ENCODE measurements at places on chromosomes 1 and 21.

DNA sequence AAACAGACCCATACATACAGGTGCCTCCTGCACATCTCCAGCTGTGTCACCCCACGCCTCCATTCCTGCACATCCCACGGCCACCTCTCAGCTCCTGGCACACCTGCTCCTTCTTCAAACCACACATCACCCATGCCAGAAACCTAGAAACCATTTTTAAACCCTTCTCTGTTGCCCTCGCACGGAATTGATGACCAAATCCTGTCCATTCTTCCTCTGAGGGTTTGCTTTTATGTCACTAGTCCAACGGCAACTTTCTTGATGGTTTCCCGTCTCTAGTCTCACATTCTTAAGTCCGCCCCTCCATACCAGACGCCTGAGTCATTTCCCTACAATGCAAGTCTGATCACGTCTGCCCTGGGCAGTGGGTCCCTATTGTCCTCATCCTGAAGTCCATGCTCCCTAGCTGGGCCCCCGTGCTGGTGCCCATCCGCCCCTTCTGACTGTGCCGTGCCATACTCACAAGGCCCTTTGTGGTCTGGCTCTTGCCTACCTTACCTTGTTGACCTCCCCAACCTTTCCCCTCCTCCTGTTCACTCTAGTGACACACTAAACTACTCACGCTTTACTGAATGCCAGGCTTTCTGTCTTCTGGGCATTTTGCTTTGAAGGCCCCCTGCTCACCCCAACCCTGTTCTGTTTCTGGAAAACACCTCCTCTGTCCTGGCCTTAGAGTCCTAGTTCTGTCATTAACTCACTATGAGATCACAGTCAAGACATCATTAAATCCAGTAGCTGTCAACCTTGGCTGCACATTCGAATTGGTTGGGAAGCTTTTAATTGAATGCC lies 17.6 kb downstream of the SLC2A1 start:
- no peak for DNase-seq

GRCh38 chr1:101769520-101769919 lies 227.2 kb downstream of the OLFM3 start:
- no peak for DNase-seq

DNA sequence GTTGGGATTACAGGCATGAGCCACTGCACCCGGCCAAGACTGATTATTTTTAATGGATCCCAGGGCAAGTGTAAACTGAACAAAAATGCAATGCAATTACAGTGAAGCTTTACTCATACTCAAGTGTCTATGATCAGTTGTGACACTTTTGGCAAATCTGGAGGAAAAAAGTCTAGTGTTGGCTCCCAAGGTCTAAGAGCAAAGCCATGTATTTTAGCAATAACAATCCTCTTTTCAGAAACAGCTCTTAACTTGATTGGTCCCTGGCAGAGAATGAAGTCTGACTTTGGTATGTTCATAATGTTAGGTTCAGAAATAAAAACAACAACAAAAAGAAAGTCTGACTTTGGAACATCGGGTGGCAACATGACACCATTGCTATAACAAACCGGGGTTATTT lies 40.2 kb upstream of the C1orf53 start:
- DNase-seq, result no peak

DNA sequence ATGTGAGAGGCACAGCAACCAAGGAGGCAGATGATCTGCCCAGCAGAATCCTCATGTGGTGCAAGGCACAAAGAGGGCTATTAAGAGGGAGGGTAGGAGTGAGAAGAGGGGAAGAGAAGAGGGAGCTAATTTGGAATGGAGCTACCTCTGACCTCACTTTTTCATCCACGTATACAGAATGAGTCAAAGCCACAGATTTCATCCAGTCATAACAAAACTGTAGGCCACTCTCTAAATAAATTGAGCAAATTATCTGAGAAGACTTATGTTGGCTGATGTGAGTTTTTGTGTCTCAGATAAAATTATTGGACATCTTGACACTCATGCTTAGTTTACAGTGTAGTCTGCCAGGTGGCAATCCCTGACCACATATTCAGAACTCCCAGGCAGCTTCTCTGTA lies 325.6 kb downstream of the TTLL7 start:
- no peak for DNase-seq

- no peak for DNase-seq
These were observed 1.8 kb upstream of the CDA start for GRCh38 chr1:20586953-20587660.

DNA sequence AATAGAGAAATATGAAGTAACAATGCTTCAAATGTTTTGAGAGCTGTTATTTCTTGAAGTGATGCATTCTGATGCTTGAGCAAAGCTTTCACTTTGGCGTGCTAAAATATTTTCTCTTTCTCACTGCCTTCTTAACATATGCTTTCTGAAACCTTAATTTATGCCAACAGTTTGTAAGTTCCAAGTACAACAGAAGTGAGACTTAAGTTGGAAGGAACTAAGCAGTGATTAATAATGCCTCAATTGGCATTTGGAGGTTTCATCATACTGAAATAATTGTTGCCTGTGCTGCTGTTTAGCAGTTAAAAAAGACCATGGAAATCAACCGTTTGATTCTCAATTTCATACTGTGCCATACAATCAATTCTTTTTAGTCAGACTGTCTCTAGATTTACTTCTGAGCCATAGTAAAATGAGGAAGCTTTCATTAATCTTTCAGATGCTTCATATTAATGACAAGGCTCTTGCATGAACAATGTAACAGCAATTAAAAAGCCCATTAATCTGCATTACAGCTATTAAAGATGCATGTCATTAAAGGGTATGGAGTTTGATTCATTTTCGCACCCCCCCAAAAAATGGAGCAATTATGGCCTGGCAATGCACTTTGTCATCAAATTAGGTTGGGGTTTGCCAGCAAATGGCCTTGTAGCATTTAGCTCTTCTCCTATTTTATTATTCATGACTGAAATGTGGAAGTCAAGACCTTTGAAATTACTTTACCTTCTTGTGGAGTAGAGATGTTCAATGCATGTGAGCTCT lies 375.3 kb downstream of the USH2A start:
- DNase-seq, result no peak

GRCh38 chr1:8754993-8755392 lies 62.4 kb downstream of the RERE start:
- no peak for DNase-seq

- DNase-seq, result no peak
These were observed 161.3 kb upstream of the KCNJ6 start for GRCh38 chr21:38077569-38077968.

DNA sequence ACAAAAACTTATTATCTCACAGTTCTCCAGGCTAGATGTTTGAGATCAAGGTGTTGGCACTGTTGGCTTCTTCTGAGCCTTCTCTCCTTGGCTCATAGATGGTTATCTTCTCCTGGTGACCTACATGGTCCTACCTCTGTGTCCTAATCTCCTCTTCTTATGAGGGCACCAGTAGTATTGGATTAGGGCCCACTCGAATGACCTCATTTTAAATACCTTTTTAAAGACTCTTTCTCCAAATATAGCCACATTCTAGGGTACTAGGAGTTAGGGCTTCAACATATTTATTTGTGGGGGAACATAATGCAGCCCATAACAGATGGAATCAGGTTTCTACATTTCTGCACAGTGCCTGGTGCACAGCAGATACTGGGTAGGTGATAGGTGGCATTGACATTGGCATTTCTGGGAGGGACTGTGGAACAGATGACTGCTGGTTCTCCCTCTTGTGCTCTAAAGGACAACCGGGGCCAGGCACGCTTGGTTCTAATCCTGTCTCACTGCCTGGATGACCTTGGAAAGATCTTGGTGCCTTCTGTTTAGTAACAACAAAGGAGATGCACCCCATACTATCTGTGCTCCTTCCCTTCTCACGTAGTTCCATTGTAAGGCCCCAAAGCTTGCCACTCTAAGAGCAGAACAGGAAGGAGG lies 140.3 kb downstream of the PLPP3 start:
- no peak for DNase-seq

DNA sequence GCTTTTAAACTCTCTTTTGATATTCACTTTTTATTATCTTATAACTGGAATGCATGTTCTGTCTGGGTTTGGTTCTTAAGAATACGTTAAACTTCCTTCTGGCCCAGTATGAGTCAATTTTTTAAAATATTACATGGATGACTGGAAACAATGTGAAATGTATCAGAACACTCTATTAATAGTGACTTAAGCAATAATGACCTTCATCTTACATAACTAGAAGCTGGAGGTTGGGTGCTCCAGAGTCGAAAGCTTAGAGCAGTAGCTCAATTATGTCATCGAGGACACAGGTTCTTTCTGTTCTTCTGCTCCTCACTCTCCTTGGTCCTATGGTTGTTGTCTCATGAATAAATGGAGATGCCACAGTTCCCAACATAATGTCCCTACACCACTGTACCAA lies 91.6 kb upstream of the FOXD3 start:
- DNase-seq, result no peak

GRCh38 chr21:45064091-45064490 lies 10.3 kb upstream of the ADARB1 start:
- DNase-seq, result no peak

GRCh38 chr1:17675744-17676143 lies 79.4 kb upstream of the ACTL8 start:
- DNase-seq, result no peak

GRCh38 chr1:153363641-153364040 lies 6.0 kb downstream of the S100A9 start:
- no peak for DNase-seq

- no peak for DNase-seq
These were observed 940 bp upstream of the PLA2G2C start for GRCh38 chr1:20187103-20187812.

DNA sequence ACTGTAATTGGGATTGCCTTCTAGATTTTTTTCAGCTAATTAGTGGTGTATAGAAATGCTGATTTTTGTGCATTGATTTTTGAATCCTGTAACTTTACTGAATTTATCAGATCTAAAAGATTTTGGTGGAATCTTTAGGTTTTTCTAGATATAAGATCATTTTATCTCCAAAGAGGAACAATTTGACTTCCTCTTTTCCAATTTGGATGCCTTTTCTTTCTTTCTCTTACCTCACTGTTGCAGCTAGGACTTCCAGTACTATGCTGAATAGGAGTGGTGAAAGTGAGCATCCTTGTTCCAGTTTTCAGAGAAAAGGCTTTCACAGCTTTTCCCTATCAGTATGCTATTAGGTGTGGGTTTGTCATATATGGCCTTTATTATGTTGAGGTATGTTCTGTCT lies 53.6 kb downstream of the TESK2 start:
- DNase-seq, result no peak

- no peak for DNase-seq
These were observed 82.0 kb downstream of the UCHL5 start for GRCh38 chr1:192977089-192977706.

DNA sequence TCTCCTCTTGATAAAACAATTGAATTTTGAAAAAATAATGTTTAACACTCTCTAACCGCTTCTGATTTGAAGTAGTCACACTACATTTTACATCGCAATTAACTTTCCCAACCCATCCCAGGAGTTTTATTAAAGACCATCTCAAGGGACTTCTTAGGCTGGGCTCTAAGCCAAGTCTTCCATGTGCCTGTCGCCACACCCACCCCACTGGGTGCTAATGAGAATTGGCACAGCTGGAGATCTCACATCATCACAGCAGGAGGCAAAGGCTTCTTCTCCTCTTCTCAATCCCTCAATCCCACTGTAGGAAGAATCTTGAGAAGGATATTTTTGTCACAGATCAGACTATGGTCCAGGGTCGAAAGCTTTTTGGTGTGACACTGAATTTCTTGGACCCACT lies 328.9 kb downstream of the NUF2 start:
- no peak for DNase-seq

DNA sequence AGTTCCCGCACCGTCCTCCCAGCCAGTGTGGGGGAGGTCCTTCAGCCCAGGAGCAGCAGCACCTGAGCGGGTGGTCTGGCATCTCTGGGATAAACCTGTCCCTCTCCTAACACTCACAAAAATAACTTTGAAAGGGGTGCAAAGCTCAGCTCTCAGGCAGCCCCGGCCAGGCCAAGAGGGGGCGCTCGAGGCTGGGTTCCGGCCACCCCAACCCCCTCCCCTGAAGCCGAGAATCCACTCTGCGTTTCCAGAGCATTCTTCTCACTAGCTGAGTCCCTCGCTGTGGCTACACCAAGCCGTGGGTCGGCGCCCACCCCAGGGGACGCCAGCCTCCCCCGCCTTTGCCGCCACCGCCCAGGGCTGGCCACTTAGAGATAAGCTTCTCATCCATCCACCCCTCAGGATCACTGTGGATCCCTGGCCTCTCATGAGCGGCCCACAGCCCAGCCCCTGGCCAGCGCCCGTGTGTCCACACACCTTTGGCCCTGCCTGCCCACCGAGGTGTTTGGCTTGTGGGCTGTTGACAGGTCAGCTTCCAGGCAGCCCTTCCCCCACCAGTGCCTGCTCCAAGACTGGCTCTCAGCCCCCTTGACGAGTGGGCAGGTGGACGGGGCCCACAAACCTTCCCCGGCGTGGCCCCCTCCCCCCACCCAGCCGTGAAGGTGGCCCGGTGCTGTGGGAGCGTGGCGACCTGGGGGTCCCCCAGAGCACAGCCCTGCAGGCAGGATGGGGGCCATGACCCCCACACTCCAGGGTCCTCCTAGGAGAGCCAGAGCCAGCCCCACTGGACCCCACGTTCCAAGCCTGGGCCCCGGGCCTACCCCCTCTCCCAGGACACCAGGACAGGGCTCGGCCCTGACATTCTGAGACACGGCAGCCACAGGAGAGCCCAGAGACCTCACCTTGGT lies 1.9 kb downstream of the FTCD start:
- peak; percentile 44 for DNase-seq

GRCh38 chr21:45056296-45056904 lies 18.0 kb upstream of the ADARB1 start:
- no peak for DNase-seq

DNA sequence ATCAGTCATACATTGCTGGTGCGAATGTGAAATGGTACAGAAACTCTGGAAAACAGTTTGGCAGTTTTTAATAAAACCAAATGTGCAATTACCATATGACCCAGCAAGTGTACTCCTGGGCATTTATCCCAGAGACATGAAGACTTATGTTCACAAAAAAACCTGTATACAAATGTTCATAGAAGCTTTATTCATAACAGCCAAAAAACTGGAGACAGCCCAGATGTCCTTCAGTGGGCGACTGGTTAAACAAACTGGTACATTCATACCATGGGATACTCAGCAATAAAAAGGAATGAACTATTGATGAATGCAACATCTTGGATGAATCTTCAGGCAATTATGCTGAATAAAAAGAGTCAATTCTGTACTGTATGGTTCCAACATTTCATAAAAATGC lies 97.8 kb downstream of the DTL start:
- DNase-seq, result no peak

DNA sequence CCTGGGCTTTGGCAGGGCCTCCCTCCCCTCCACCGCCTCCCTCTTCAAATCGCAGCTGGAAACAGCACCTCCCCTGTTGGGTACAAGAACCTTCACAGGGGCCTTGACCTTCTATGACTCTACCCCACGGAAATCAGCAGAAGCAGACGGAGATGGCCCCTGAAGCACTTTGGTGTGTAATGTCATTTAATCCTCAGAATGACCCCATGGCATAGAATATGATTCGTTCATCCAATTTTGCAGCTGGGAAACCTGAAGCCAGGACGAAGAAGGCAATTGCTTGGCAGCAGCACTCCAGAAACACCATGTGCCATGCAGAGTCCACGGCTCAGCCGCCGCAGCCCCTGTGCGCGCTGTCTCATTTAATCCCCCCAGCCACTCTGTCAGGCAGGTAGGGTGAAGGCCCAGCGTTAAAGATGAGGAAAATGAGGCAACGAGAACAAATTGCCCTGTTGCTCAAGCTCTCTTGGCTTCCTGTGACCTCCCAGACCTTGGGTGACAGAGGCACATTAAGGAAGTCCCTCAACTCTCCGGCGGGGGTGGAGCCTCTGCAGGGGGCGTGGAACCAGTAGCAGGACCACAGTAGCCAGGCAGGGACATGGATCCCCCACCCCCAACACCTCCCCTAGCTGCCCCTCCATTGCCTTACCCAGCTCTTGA lies 25.8 kb upstream of the LAPTM5 start:
- DNase-seq, result no peak

- DNase-seq, result peak; percentile 40
These were observed 85.7 kb downstream of the BRINP2 start for GRCh38 chr1:177256153-177257075.

Data from right renal pelvis (tissue), 4 donors.